ENCODE measurements at places on chromosomes 13 and 19. TPM values are rescaled to one million over a fixed set of nuclear protein-coding genes. Genes with fewer than 3 reads are reported as not detected.

Gene KCNRG
- polyA plus RNA-seq = not detected

Gene PRODH2
- polyA plus RNA-seq = not detected

DNA sequence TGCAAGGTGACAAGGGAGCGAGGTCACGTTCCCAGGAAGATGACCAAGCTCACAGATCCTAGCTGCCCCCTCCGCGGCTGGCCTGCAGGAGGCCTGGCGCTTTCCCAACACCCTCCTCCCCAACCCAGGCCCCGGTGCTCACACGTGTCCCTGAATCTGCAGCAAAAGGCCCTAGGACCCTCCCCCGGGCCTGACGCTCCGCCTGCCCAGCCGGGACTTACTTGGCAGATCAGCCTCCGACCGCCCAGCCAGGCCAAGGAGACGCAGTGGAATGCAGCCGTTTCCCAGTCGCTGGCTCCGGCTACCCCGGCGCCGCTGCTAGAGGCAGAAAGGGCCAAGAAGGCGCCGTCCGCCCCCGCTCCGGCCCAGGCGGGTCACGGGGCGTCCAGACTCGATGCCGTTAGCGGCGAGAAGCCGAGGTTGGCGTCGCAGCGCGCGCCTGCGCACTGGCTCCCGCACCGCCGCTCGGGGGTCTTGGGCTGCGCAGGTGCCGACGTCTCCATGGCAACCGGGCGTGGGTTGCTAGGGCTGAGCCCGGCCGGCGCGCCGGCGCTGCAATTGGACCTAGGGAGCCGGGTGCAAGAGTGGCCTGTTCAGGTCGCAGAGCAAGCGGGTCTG lies at the start of gene PNMA8A:
TSS of gene PNMA8A (minus strand) at position 448 of the 618 bp plus-strand sequence. CDS start 528 bp downstream, outside the sequence.
- H3K36me3 ChIP-seq = no peaks in the 10 kb centered on the region
- peaks cover 36% of the 10 kb centered on the region for H3K27me3 ChIP-seq
- H3K4me1 ChIP-seq = peaks cover 9% of the 10 kb centered on the region
- no peak within 1 kb of the TSS for H3K27ac ChIP-seq

DNA sequence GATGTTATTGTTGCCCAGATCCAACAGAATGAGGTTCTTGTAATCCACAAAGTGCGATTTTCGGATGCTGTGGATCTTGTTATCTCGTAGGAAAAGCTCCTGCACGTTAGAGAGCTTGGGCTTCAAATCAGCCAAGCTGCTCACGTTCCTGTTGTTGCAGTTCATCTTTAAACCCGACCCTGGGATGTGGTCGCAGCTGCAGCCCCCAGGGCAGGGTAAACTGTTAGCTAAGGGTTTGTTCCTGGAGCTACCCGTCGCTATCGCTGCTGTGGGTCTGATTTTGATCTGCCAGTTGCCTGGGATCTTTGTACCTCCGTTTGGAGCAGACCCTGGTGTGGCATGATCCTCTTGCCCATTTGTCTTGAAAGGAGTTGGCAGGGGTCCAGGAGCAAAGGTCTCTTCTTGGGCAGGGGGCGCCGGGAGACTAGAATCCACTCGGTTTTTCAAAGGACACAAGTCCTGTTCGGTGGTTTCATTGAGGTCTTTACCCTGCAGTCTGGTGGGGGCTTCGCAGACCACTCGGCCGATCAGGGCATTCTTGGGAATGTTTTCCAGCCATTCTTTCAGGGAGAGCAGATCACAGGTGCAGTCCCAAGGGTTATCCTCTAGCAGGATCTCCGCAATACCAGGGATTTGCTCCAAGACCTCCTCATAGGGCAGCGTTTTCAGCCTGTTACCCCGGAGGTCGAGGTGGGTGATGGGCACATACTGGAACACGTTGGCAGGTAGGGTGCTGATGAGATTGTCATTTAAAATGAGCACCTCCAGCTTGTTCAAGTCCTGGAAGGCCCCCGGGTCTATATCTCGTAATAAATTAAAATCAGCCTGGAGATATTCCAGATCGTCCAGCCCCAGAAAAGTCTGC lies 1.8 kb downstream of the SLITRK1 start:
- DNase-seq = no peak
- H3K36me3 ChIP-seq = no peaks in the 10 kb centered on the region
- H3K27ac ChIP-seq = no peak overlapping the region
- no peak overlapping the region for H3K4me3 ChIP-seq
- no peaks in the 10 kb centered on the region for H3K4me1 ChIP-seq

GRCh38 chr19:31461814-31462539 lies 112.7 kb upstream of the TSHZ3 start:
- H3K36me3 ChIP-seq = no peaks in the 10 kb centered on the region
- H3K27me3 ChIP-seq = no peaks in the 10 kb centered on the region
- H3K4me3 ChIP-seq = no peak overlapping the region
- no peak for DNase-seq
- no peaks in the 10 kb centered on the region for H3K4me1 ChIP-seq

Gene ZNF235
- 1.1 TPM for polyA plus RNA-seq

GRCh38 chr13:106187101-106187500 lies 348.4 kb downstream of the EFNB2 start:
- H3K36me3 ChIP-seq = no peaks in the 10 kb centered on the region
- DNase-seq = no peak
- no peaks in the 10 kb centered on the region for H3K27me3 ChIP-seq
- no peak overlapping the region for H3K27ac ChIP-seq
- no peak overlapping the region for H3K4me3 ChIP-seq

DNA sequence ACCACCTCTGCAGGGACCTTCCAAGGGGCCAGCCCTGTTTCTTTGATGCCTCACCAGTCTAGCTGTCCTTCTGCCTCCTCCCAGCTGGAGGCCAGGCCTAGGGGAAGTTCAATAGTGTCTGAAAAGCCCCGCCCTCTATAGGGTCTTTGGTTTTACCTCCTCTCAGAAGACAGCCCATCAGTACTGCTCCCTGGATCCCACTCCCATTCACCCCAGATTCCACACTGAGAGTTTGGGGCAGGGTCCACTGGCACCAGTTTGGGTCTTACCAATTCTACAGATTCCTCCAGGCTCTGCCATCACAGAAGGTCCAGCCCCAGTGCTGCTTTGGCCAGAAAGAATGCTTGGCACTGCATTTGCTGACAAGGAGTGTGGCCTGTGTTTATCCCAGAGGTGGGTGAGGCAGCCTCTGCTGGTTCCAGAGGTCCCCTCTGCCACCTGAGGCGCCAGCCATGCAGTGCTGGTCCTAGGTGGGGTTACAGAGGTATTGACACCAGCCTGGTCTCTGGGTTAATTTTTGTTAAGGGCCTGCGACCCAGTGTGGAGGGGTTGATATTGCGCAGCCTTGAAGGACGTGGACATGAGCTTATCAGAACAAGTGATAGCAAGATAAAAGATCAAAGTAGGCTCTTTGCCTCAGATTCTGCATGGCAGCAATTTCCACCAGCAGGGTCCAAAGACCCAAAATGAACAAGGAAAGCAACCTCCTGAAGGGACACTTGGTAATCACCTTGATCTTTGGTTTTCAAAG lies 41.4 kb upstream of the IGSF23 start:
- H3K27me3 ChIP-seq = no peaks in the 10 kb centered on the region
- no peak overlapping the region for H3K27ac ChIP-seq
- no peaks in the 10 kb centered on the region for H3K36me3 ChIP-seq
- no peak overlapping the region for H3K4me3 ChIP-seq

GRCh38 chr19:47351548-47351947 lies 2.4 kb downstream of the DHX34 start:
- H3K36me3 ChIP-seq = peaks cover 47% of the 10 kb centered on the region
- peak overlapping the region; percentile 63 for H3K27ac ChIP-seq
- peak; percentile 55 for DNase-seq

DNA sequence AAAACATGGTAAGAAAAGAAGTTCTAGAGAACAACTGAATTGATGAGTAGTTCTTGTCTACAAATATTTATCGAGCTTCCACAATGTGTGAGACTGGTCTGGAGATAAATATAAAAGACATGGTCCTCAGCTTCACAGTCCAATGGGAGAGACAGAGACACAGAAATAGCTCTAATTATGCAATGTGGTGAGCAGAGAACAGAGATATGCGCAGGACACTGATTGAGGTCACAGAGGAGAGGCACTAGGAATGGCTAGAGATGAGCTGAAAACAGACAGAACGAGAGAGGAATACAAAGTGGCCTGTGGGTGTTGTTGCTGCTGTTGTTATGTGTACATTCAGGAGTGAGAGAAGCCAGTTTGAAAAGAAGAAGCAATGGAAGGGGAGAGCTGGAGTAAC lies 53.2 kb downstream of the GPALPP1 start:
- no peaks in the 10 kb centered on the region for H3K36me3 ChIP-seq
- H3K27me3 ChIP-seq = no peaks in the 10 kb centered on the region
- no peak overlapping the region for H3K27ac ChIP-seq
- no peak overlapping the region for H3K4me3 ChIP-seq

DNA sequence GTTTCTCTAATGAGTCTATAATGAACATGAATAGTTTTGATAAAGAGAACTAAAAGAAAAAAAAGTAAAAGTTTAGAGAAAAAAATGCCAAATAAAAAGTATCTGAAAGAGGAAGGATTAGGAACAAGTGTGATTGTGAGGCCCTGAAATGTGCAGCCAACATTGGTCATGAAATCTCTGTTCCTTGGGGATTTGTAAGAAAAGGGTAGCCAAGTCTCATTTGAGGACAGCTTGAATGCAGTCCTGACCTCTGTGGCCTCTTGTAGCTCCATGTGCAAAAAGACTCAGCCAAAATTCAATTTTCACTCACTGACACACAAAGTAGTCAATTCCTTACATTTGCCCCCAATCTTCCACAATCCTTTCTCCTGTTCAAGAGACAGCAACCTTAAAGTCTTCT lies 167.9 kb downstream of the KLF12 start:
- no peak overlapping the region for H3K27ac ChIP-seq
- H3K4me1 ChIP-seq = no peaks in the 10 kb centered on the region
- no peak for DNase-seq
- no peak overlapping the region for H3K4me3 ChIP-seq
- no peaks in the 10 kb centered on the region for H3K27me3 ChIP-seq
- no peaks in the 10 kb centered on the region for H3K36me3 ChIP-seq

Gene DIRAS1
- not detected for polyA plus RNA-seq

GRCh38 chr19:5536337-5536894 lies 31.3 kb downstream of the TINCR start:
- H3K27me3 ChIP-seq = peaks cover 4% of the 10 kb centered on the region
- no peaks in the 10 kb centered on the region for H3K4me1 ChIP-seq
- no peak overlapping the region for H3K4me3 ChIP-seq
- DNase-seq = no peak
